ENCODE measurements at places on chromosomes 4 and X.

- DNase-seq, result no peak
Observed at GRCh38 chr4:33989820-33990443, 2254.4 kb downstream of the ARAP2 start.

DNA sequence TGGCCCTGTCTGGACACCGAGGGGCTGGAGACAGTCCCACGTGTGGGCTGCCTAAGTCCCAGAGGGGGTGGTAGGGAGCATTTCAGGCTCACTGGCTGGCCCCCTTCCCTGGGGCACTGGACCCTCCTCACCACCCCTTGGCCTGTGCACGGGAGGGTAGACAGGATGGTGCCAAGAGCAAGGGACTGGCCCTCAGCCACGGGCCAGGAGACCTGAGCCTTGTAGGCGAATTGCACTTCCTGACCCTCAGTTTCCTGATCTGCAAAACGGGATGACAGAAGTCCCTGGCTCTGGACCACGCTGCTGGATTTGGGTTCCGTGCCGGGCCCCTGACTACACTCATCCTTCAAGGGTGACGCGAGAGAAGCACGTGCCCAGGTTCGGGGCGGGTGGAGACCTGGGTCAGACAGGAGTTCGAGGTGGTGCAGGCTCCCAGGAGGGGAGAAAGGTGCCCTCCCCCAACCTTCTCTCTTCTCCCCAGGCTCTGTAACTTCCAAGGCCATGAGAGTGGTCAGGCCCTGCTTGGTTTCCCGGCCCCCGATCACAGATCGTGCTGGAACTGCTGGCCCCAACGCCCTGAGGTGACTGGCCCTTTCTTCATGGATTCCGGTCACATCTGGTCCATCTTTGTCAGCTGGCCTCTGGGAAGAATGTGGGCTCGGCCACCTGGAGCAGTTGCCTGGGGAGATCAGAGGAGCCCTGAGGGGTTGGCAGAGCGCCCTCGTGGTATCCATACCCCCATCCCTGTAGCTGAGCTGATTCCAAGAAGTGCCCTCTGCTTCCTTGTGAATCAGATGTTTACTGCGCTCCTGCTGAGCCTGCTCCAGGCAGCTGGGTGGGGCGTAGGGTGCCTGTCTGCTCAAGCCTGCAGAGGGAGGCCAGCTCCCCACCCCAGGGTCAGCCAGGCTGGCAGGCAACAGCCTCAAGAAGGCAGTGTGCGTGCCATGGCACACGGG is 3.3 kb downstream of the SH3BP2 start:
- no peak for DNase-seq

- no peak for DNase-seq
Observed at GRCh38 chrX:11688201-11688600, 22.5 kb upstream of the ARHGAP6 start.

DNA sequence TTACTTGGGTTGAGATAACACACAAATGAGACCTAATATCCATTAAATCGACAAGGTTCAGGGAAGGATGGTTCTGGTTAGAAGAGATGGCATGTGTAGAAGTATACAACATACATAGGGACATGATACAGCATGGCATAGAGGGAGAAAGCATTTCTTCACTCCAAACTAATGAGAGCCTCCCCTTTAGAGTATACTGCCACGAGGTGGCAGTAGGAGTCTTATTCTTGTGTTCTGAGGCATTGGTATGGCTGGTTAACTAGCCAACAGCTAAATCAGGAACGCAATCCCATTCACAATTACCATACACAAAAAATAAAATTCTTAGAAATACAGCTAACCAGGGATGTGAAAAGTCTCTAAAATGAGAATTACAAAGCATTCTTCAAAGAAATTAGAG is 29.1 kb upstream of the TRO start:
- no peak for DNase-seq

DNA sequence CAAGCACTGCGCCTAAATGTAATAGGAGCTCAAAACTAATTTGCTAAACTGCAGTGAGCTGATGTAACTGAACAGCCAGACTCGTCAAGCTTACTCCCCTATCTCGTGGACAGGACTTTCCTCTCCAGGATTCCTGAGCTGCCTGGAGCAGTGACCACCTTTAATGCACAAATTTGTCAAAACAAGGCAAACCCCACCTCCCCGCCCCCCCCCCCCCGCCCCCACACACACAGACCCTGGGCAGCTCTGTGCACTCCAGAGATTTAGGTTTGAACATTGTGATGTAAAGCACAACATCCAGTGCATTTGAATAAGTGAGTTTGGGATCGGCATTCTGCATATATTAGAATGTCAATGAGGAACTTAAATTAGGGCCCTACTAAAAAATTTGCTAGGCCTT is 77.7 kb upstream of the DHX15 start:
- DNase-seq, result no peak

DNA sequence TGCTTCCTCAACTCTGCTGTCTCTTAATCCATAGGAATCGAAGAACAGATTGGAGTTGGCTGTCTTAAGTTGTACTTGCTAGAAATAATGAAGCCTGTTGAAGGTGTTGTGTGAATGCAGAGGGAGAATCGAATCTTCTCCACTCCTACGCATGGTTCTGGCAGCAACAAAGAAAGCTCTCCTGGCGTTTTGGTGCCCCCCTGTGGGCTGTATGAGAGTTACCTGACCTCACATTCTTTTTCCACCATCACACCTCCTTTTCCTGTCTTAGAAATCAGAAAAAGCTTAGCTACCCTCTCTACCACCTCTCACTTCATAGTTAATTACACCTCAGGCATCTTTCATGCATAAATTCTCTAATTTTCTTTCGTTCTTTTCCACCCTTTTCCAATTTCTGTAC is 16.3 kb downstream of the KLF8 start:
- DNase-seq, result no peak

Measured in cortex of kidney (tissue), 1 donor.